ENCODE measurements at places on chromosomes 6 and 20.

GRCh38 chr6:63765828-63766227 is 130.2 kb downstream of the PHF3 start:
- no peak for DNase-seq

- DNase-seq: no peak
These were observed 185.3 kb upstream of the AGPAT4 start for GRCh38 chr6:161459008-161459615.

DNA sequence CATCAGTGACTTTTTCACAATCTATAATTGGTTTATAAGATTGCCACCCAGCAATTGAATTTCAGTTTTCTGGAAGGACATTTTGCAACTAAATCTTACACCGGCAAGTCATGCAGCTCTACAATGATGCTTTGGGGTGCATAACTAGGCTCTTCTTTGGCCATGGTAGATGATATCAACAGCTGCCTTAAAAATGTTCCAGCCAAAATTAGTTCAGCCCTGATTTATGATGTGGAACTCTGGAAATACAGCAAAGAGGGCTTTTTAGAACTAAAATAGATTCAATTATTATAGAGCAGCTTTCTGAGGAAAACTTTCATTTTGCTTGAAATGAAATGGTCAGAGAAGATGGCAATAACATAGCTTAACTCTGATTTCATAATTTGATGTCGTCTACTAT is 18.4 kb upstream of the MCM9 start:
- DNase-seq: no peak

GRCh38 chr20:47319517-47320252 is 36.8 kb downstream of the ZMYND8 start:
- peak; percentile 98 for DNase-seq

DNA sequence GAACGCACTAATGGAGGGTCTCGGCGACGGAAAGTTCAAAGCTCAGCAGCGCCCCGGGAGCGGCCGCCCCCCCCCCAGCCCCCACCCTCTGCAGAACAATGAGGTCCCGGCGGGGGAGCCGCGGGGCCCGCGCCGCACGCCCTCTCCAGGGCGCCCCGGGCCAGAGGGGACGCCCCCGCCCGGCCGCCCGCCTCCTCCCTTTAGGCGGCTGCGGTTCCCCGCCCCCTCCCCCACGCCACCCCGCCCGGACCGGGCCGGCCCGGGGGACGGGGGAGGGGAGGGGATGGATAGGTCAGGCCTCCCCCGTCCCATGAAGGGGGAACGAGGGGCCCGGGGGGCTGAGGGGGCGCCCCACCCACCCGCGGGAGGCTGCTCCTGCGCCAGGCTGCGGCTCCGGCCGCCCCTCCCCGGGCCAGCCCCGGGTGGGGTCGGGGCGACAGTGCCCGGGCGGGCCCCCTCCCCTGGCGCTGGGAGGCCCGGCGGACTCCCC is 1.5 kb downstream of the NOL4L start:
- DNase-seq: peak; percentile 55

DNA sequence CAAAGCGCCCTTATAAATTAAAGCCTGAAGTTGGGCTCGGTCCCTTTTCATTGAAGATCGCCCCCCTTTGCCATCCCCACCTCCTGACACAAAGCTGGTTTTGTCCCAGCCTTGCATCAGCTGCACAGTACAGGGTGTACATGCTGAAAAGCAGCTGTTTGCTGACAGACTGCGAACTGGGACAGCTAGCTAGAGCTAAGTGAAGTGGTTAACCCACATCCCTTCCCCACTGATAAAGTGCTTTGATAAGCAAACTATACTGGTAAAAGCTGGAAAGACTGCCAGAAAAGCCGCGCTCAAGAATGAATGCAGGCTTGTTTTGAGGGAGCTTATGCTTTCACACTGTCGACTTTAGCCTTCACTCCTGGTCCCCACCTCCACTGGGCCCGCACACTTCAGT is 207.3 kb downstream of the GMDS start:
- no peak for DNase-seq

GRCh38 chr6:72963946-72964345 is 261.4 kb downstream of the KHDC1L start:
- DNase-seq: no peak

DNA sequence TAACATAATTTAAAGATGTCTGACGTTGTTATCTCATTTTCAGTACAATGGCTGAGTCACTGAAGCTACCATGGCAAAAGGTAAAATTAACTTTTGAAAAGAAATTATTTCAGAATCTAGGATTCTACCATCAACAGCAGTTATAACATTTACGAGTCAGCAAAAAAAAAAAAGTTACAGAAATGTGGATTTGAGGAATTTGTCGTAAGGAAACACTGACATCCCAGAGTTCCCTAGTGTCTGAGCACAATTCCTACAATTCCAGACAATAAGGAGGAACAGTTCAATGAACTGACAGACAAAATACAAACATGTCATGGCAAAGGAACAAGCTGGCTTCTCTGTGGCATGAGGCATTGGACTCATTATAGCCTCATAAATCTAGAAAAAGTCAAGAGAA is 19.1 kb downstream of the ABRACL start:
- DNase-seq: no peak

DNA sequence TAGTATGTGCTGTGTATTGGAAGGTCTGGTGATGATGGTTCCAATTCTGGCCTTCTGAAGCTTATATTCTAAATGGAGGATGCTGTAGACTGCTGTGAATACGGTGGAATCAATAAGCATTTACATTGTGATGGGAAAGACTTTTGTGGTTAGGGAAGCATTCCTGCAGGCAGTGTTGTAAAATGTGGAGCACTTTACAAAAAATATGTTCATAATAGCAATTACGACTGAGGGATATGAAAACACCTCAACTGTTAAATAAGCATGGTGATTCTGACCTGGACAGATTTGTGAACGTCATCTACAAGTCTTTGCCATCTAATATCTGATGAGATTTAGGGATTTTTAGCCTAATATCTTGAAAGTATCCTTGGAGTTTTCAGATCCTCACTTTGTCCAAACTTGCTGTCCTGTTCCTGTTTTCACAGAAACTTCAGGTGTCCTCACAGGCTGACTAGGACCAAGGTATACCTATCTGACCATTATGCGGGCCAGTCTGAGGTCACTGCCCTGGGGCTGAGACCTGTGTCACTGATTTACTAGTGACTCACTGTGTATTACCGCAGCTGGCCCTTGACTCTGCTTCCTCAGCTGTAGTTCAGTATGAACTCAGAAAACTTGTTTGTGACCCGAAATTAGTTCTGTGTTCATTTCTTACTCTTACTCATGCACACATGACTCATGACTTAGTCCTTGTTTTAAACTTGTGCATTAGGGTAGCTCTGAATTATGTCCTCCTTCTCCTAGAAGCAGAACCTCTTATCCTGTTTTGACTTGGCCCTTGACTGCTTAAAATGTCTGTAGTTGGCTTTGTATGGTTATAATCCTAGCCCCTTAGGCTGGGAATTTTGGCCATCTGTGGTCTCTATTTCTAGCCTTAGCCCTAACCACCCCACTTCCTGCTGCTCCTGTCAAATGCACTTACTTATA is 343.0 kb downstream of the CDKAL1 start:
- DNase-seq: no peak

DNA sequence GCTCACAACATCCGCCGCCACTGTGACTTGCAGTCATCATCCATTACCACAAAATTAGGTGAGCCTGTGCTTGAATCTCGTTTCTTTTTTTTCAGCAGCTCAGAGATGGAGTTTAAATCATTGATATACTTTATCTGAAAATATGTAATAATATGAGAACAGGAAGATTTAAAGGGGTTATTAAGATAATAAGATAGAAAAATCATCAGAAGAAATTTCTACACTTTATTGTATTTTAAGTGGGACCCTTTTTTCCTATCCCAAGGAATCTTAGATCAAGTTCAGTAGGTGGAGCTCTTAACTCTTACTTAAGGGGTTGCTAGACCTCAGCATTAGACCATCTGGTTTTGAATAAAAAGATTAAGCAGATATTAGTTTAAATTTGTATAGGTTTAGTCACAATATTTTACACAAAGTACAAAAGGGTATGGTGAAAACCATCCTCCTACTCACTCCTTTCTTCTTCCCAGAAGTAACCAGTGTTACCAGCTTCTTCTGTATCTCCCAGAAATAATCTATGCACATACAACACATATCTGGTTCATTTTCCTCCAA is 9.4 kb upstream of the NCOA7 start:
- peak; percentile 22 for DNase-seq
